Stimulated activated CD8-positive, alpha-beta memory T cell treated with anti-CD3 and anti-CD28 coated beads, Interleukin-2, amount 100 ng/mL, for 48 hours (primary cell): ENCODE measurements at places on chromosomes 16 and 17.
A peak's percentile ranks its signal among the peaks of the same experiment; 100 is the strongest.

DNA sequence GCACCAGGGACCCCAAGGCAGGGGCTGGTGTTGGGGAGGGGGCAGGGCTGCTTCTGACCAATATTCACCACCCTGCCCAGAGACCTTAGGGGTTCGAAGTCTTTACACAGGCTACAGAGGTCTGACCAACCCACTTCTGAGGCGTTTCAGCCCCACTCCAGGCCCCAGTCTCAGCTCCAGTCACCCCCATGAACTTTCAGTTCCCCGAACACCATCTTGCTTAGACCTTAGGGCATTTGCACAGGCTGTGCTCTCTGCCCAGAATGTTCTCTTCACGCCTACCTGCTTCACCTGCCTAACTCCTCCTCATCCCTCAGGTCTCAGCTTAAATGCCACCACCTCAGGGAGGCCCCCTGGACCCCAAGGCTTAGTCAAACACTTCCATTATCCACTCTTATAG, 25.8 kb upstream of the CPNE2 start:
- no peak for DNase-seq

- DNase-seq, result no peak
Measured at GRCh38 chr16:55308973-55309372, 15.0 kb upstream of the IRX6 start.

GRCh38 chr17:55500103-55500502, 11.1 kb downstream of the SMIM36 start:
- DNase-seq, result no peak

- DNase-seq, result no peak
Measured at GRCh38 chr16:19005561-19006445, 22.1 kb downstream of the TMC7 start.

DNA sequence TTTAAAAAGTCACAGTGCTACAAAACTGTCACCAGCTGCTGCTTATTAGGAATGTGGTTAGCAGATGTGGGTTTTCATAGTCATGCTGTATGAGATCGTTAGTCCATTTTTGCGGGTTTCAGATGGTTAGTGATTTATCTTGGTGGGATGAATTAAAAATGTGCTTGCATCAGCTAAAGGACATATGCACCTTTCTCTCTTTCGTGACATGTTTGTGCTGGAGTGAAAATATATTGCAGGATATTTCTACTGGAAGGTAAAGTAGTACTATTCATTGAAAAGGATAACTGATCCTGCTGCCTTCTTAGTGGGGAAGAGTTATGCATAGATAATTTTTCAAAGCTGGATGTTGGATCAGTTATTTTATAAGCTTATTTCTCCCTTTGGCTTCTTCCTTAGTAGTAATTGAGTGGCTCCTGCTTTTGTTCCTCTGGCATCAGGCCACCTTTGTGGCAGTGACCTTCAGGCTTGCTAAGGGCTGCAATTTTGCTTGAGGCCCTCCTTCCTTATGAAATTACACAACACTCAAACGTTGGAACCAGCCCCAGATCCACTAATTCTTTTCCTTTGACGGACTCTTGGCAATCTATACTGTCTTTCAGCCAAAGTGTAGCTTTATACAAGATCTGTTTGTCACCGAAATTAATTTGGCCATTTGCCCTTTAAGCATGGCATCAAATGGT, 7.5 kb upstream of the SNTB2 start:
- no peak for DNase-seq

- DNase-seq, result no peak
Measured at GRCh38 chr17:28174352-28175046, 132.0 kb downstream of the NLK start.

DNA sequence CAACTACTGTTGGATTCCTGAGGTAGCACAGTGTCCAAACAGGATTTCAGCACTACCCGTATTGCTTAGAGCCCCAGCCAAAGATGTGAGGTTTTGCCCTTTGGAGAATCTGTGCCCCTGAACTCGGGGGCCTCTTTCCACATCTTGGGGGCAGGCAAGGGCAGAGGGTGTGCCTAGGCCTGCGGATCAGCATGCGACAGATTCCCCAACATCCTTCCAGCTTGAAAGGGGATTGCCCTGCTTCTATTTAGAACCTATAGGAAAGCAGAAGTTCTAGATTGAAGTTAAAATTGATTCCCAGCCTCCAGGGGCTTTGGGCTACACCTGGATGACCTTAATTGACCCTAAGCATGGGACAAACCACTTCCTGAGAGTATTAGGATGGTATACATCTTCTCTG, 19.6 kb downstream of the NOD2 start:
- no peak for DNase-seq

GRCh38 chr17:17536702-17537101, 40.5 kb upstream of the RASD1 start:
- DNase-seq, result no peak

- DNase-seq, result no peak
Measured at GRCh38 chr16:2447920-2448583, 11.9 kb upstream of the TEDC2 start.

DNA sequence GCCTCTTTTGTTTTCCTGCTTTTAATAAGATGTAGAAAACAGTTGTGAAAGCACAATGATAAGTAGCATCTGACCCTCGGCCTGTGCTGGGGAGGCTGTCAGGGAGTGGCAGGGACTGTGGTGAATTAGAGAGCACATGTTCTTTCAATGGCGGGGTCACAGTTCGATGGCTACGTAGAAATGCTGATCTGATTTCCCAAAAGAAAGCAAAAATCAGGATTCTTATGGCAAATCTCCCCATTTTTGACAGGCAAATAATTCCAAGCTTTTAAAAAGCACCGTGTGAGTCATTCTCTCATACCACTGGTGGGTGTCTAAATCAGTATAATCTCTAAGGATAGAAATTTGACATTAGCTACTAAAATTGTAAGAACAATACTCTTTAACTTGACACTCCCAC, 4.2 kb upstream of the MAPK7 start:
- DNase-seq, result no peak

DNA sequence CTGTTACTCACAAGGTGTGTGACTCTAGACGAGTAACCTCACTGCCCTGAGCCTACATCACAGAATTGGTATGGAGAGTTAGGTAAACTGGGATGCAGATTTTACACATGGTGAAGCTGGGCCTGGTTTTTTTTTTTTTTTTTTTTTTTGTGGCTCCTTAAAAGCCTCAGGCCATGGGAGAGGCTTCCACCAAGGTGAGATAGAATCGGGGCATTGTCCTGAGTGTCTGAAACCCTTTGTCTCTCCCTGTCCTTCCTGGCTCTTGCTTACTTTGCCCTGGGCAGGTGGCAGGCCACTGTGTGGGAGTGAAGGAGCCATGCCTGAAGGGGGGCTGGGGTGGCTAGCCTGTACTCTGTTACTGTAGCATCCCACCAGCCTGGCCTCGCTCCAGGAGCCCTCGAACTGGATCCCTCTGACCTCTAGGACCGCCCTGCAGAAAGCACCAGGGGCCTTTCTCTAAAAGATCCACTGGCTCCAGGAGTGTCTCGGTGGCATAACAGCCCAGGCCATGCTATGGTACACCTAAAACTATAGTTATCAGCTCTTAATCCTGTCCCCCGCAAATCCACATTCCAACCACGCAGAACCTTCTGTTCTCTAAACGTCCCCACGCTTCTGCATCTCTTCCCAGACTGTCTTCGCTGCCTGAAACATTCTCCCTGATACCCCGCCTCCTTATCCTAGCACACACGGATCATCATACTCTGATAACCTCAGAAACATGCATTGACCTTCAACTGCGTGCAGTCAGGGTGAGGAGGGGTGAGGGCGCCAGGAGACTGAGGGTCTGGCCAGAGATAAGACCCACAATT, 1.7 kb upstream of the SLC13A2 start:
- DNase-seq, result no peak

- DNase-seq, result no peak
Measured at GRCh38 chr17:72640415-72641165, 451.9 kb downstream of the SLC39A11 start.

DNA sequence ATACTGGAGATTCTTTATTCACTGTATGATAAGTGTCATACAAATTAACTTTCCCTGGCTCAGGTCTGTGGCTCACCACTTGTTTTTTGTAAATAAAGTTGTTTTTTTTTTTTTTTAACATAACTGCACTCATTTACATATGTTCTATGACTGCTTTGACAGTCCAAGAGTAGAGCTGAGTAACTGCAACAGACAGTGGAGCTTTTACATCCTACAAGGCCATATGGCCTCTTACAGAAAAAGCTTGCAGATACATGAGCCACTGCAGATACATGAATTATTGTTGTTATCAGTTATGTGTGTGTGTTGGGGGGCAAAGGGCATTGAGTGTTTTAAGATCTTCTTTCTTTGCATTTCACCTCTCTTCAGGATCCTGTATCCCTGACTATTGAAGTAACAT, 311.7 kb downstream of the BCAS3 start:
- no peak for DNase-seq

GRCh38 chr17:49455272-49455861, 39.7 kb upstream of the NGFR start:
- DNase-seq, result no peak

DNA sequence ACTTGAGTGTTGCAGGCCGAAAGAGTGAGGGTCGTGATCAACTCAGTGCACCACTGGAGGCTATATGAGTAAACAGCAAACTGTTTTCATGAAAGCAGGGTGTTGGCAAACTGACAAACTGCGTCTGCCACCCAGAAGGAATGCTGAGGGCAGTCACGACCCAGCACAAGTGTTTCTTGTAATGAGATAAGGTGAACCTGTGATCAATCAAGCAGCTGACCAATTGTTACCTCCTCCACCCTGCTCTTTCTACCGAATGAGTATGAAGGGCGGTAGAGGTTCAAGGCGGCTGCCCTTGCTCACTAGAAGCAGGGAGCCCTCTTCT, 5.5 kb upstream of the SRL start:
- no peak for DNase-seq

DNA sequence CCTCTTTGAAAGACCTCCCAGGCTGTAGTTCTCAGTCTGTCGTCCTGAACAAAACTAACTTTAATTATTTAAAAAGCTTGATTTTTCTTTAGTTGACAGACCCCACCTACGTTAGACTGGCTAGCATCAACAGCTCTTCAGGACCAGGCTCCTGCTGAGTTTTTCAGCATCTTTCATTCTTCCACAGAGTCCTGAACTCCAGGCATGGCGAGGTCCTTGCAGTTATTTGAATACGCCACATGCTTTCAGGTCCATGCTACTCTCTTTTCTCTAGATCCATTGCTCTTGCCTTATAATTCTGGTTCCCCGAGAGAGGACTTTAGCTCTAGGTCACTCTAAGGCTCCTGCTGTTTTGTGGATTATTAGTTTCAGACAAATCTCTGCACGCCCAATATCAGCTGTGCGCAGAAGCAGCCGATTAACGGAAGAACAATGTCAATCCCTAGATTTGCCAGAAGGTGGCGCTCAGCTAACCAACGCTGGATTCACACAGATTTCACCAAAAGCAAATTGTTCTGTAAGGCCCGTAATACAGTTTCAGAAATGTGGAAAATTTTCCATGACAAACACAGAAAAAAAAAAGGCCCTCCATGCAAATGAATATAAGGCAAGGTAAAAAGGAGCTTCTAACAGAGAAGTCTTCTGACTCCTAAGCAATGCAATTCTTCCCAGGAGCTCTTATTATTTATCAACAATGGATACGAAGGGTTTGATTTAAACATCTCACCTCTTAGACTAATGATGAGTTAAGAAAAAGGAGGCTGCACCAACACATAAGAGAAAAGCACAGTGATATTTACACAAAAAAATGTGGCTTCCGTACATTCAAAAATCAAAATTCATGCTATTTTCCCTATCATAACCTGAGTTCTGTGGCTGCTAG, 33.5 kb upstream of the BCO1 start:
- no peak for DNase-seq

DNA sequence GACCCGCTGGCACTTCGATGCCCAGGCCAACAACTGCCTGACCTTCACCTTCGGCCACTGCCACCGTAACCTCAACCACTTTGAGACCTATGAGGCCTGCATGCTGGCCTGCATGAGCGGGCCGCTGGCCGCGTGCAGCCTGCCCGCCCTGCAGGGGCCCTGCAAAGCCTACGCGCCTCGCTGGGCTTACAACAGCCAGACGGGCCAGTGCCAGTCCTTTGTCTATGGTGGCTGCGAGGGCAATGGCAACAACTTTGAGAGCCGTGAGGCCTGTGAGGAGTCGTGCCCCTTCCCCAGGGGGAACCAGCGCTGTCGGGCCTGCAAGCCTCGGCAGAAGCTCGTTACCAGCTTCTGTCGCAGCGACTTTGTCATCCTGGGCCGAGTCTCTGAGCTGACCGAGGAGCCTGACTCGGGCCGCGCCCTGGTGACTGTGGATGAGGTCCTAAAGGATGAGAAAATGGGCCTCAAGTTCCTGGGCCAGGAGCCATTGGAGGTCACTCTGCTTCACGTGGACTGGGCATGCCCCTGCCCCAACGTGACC, 5.0 kb downstream of the WFIKKN2 start:
- no peak for DNase-seq

- DNase-seq, result no peak
Measured at GRCh38 chr17:57515662-57516211, 229.4 kb downstream of the CCDC182 start.

DNA sequence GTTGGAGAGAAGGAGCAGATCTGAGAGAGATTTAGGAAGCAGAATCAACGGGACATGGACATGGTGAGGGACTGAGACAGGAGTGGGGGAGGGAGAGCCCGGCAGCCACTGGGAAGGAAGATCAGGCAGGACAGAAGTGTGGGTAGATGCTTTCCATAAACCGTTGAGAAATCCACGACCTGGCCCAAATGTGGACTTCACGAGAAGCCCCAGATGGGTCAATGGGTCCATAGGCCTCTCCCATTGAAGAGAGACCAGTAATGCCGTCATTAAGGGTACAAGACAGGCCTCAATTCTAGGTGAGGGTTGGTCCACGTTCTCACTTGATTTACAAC, 530 bp upstream of the CCL22 start:
- no peak for DNase-seq

GRCh38 chr17:68102318-68102758, 66.8 kb downstream of the KPNA2 start:
- no peak for DNase-seq

- no peak for DNase-seq
Measured at GRCh38 chr17:33469911-33470310, 176.8 kb upstream of the ASIC2 start.

- no peak for DNase-seq
Measured at GRCh38 chr17:3962217-3962964, 1.8 kb downstream of the ATP2A3 start.

DNA sequence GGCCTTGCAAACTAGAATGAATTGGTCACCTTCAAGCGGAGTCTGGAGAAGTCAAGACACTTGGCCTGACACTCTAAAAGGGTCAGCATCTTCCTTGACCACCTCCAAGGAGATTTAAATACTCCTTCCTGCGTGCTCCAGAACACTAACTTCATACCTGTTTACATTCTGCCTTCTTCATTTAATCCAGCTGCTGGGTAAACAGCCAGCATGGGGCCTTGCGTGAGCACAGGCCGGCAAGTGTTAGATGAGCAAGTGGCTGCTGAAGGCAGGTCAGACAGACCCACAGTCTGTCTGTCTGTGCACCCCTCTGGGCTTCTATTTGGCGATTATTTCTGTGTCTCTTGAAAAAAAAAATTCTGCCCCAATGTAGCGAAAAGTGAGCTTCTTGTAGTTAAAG, 153.8 kb downstream of the MSI2 start:
- no peak for DNase-seq

GRCh38 chr16:85303354-85303883, 191.1 kb upstream of the CIBAR2 start:
- peak; percentile 66 for DNase-seq

GRCh38 chr17:39156491-39156890, 5.1 kb upstream of the PLXDC1 start:
- DNase-seq, result no peak

GRCh38 chr16:2845116-2845515, 12.9 kb downstream of the PRSS22 start:
- no peak for DNase-seq

GRCh38 chr17:64628641-64629040, 33.5 kb downstream of the SMURF2 start:
- no peak for DNase-seq

GRCh38 chr17:50027172-50027880, 28.6 kb upstream of the ITGA3 start:
- no peak for DNase-seq
